ENCODE measurements at places on chromosomes 12 and 14. TPM values are rescaled to one million over a fixed set of nuclear protein-coding genes. Genes with fewer than 3 reads are reported as not detected.

- no peak for DNase-seq
- H3K4me1 ChIP-seq = no peaks in the 10 kb centered on the region
- no peaks in the 10 kb centered on the region for H3K36me3 ChIP-seq
- no peaks in the 10 kb centered on the region for H3K27me3 ChIP-seq
- no peak overlapping the region for H3K27ac ChIP-seq
Observed at GRCh38 chr12:19144985-19145384, 15.5 kb downstream of the PLEKHA5 start.

KCNH3 gene
- total RNA-seq = 5.3 TPM

GRCh38 chr14:91693346-91693745, 38.5 kb downstream of the CATSPERB start:
- no peak overlapping the region for H3K4me3 ChIP-seq
- no peak for DNase-seq
- H3K4me1 ChIP-seq = peaks cover 3% of the 10 kb centered on the region
- H3K27me3 ChIP-seq = peaks cover 8% of the 10 kb centered on the region
- H3K36me3 ChIP-seq = peaks cover 12% of the 10 kb centered on the region
- no peak overlapping the region for H3K27ac ChIP-seq

DNA sequence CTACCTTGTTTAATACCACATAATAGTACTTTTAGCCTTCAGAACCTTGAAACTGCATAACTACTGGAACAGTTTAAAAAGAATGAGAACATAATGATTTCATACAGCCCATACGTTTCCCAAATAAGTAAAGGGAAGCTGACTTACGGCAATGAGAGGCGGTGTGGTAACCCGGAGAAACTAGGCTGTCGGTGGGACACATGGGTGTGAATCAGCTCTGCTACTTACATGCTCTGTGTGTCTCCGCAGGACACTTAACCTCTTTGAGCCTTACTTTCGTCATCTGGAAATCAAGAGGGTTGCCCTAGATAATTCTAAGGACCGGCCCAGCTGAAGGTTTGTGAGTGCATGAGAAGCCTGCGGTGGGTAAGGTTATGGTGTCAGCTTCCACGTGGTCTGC, 49.3 kb upstream of the PLEKHG3 start:
- no peak overlapping the region for H3K27ac ChIP-seq
- H3K4me1 ChIP-seq = peaks cover 22% of the 10 kb centered on the region
- DNase-seq = no peak

DNA sequence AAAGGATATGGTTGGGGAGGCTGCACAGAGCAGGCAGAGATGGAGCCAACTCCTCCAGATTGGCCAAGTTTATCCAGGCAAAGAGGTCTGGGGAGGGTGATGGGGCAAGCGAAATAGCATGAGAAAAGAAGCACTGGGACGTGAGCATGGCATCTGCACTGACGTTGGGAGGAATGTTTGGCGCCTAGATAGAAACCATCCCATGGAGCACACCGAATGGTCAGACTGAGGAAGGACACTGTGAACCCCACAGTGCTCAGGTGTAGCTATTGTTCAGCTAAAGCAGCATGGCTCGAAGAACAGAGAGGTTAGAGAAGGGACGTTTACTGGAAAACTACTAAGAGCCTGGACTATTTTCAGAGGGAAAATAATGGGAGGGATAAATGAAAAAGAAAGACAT, 387.1 kb downstream of the EMP1 start:
- no peak for DNase-seq
- H3K4me1 ChIP-seq = peaks cover 4% of the 10 kb centered on the region
- no peak overlapping the region for H3K27ac ChIP-seq
- peaks cover 6% of the 10 kb centered on the region for H3K27me3 ChIP-seq
- H3K4me3 ChIP-seq = no peak overlapping the region
